ENCODE measurements at places on chromosomes 12 and 14.

GRCh38 chr14:93744176-93744575, 44.1 kb downstream of the PRIMA1 start:
- no peak for DNase-seq

DNA sequence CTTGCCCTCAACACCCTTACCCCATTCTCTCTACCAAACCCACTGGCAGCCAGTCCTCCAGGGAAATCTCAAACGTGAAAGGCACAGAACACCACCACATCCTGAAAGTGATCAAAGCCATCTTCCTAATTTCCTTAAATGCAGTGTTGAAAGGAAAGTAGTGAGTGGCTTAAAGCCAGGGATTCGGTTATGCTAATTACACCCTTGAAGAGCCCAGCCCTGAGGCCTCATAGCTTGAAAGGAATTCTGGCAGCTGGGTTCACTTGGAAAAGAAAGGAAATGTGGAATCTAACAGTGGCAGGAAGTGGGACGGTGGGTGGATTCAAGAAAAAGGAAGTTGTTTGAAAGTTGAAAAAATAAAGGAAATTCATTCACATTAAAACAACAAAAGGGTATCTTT, 73.0 kb upstream of the FICD start:
- DNase-seq = peak; percentile 14

DNA sequence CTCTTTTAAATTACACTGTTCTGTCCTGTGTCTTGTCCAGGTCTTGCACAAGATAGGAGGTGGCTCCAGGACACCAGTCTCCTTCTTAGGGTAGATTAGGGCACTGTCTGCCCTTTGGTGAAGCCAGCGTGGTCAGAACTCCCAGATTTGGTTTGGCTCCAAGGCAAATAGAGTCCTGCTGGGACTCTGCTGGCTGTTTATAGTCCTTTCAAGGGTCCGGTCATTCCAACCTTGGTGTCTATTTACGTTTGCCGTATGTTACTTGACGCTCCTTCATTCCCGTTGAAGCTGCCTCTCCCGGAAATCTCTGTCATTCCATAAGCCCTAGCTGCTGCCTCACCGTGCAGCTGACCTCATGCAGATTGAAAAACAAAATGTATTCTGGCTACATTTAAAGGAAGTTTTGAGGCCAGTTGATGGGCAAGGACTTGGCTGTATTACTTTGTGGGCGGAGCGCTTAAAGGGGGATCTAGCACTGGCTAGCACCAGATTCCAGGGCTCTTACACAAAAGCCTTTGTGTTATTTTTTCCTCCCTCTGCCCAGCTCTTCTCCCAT, 180.6 kb downstream of the AKAP6 start:
- DNase-seq = peak; percentile 92

- DNase-seq = no peak
Measured at GRCh38 chr12:10220398-10221077, 7.9 kb downstream of the GABARAPL1 start.

DNA sequence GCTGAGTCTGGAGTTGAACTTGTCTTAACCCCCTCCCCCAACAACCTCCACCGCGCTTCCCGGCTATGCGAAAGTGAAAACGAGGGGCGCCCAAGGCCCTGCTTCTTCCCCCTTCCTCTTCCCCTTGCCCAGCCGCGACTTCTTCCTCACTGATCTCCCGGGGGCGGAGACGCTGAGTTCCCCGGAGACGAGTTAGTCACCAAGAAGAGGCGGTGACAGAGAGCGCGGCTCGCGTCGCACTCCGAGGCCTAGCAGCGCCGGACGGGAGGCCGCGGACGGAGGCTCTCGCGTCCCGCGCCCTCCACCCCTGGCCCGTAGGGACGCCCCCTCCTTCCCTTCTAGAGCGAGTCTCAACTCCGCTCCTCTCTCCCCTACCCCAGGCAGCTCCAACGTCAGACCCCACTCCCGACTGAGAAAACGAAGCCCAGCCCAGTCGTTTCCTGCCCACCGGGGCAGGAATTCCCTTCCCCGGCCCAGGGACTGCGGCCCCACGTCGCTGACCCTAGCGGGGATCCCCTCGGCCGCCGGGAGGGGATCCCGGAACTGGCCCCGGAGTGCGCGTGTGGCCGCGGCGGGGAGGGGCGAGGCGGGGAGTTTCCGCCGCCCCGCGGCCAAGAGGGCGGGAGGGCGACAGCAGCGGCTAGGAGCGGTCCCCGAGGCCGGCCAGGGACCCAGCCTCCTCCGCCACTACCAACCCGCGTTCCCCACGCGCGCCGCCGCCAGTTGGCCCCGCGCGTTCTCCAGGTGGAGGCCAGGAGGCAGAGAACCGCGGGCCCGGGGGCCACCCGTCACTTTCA, 1.4 kb downstream of the BAZ1A start:
- peak; percentile 70 for DNase-seq
